SK-N-SH (cell line): ENCODE measurements at places on chromosomes 12 and 14.

- DNase-seq, result no peak
These were observed 6.0 kb downstream of the SDS start for GRCh38 chr12:113397497-113398197.

DNA sequence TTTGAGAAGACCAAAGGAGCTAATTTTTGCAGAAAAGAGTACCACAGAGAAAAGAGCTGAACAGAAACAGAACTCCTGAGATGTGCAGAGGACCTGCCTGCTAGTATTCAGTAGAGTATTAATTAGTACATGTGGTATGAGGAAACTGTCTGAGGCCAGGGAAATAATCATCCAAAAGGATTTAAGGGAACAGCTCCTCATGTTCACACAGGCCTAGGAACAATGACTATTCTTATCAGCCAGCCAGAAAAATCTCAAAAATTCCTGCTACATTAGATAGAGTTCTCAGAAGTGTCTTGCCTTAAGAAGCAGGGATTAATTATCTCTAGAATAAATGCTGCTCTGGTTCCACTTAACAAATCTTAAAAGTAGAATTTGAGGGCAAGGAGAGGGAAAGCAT, 36.4 kb downstream of the PKP2 start:
- no peak for DNase-seq

DNA sequence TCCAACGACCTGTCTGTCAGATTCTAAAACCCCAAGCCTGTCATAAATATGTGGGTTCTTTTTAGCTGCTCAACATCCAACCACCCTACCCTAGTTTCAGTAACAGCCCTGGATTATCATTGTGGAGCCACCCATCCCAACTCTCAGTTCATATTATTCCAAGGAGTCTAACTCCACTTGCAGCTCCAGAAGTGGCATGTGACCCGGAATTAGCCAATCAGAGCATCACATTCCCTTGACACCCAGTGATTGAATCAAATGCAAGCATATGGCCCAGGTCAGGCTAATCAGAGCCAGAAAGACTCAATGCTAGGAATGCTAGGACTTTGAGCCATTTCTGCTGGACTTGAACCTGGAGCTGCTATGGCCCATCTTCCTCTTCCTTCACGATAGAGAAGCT, 17.1 kb upstream of the HSP90B1 start:
- DNase-seq, result no peak

DNA sequence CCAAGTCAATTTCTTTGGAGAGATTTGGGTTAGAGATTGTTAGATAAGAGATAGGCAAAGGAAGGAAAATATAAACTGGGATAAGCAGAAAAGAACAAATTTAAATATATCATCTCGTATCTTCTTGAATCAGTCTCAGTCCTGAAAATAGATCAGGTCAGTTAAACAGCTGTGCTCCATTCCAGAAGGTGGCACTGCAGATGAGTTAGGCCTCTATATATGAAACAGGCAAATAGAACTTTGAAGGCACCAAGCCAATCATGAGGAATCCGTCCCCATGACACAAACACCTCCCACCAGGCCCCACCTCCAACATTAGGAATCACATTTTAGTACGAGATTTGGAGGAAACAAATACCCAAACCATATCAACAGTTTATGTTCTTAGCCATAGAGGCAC, 605.5 kb upstream of the USP15 start:
- DNase-seq, result no peak

- DNase-seq, result no peak
These were observed 26.6 kb upstream of the GALNT9 start for GRCh38 chr12:132355742-132356681.

DNA sequence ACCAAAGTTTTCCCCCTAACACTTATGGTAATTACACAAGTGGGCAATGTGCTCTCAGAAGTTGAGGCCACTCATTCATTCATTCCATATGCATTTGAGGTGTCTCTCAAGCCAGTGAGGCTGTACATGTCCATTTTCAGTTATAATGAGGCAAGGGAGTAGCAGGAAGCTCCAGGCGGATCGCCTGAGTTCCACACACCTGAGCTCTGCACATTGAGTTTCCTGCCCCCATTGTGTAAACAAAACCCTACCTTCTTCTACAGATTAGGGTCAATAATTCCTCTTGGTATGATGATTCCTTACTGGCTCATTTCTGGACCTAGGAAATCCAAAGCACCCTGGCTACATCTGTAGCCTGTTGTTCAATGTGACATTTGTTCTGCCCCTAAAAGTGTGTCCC, 555.3 kb downstream of the MED13L start:
- no peak for DNase-seq

- DNase-seq, result peak; percentile 85
These were observed 5.0 kb upstream of the BAZ2A start for GRCh38 chr12:56634837-56635791.

DNA sequence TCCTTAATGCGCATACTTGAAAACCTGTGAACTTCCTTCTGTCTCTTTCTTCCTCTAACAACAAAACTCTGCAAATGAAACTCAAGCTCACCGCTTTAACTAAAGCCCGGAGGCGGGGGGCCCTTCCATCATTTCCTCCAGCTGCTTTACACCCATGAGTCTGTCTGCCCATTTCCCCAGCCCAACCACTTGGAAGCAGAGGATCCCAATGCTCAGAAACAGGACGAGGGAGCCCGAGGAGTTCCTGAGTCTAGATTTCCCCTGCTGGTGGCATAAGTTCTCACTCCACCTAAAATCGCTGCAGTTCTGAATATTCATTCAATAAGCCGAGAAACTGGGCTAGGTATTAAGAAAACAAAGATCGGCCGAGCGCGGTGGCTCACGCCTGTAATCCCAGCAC, 30.8 kb downstream of the GPR19 start:
- DNase-seq, result no peak

GRCh38 chr12:12315838-12316237, 34.2 kb downstream of the MANSC1 start:
- DNase-seq, result no peak

- no peak for DNase-seq
These were observed 10.7 kb downstream of the SFSWAP start for GRCh38 chr12:131721548-131721947.

- DNase-seq, result no peak
These were observed 28.5 kb downstream of the SLC8B1 start for GRCh38 chr12:113306382-113306781.

DNA sequence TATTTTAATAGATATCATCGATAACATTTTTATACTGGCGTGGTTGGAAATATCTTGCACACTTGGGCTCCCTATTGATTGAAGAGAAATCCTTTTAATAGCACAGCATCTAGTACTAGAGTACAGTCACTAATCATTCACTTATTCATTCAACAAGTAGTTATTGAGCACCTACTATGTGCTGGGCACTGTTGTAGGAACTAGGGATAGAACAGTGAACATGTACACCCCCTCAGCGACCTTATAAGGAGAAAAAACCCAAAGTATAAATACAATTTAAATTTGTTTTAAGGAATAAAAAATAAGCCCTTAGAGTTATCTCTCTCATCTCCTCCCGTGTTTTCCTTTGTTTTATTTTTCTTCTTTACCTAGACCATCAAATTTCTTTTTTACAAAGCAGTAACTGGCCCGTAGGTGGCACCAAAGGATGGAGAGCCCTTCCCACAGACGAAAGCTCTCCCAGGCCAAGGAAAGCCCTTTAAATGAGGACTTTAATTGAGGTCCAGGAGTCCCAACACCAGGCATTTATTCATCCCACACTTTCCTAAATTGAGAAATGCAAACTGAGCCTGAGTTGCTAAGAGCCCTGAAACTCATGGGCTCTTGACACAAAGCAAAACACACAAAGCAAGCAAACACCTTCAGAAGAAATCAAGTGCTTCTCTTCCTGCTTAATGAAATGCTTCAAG, 29.0 kb downstream of the PEBP1 start:
- peak; percentile 56 for DNase-seq

GRCh38 chr14:36281309-36281708, 39.1 kb downstream of the MBIP start:
- DNase-seq, result no peak

- no peak for DNase-seq
These were observed 1.3 kb upstream of the TGM1 start for GRCh38 chr14:24264298-24264697.

DNA sequence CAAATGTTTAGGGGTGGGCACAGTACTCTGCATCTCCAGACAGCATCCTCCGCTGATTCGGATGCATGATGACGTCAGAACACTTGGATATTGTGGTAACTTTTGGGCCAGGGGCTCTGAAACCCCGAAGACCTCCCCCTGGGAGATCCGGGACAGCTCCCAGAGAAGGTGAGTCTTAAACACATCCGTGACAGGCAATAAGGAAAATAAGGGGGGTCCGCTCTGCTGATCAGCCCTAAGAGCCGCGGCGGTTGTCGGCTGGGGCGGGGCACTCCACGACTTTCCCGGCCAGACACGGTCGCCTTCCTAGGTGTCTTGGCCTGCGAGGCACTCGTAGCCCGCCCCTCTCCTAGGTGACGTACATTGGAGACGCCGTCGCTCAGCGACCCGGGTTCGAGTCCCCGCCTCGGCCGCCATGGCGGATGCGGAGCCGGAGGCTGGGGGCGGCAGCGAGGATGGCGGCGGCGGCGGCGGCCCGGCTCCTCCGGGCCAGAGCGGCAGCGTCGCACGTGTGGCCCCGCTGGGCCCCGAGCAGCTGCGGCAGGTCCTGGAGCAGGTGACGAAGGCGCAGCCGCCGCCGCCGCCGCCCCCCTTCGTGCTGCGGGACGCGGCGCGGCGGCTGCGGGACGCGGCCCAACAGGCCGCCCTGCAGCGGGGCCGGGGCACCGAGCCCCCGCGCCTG, at the start of gene ZNF839:
Gene ZNF839, plus strand, starts transcription at position 396 of the 682 bp plus-strand sequence. Its CDS starts 20 bp downstream, at position 416.
- DNase-seq, result peak; percentile 94

DNA sequence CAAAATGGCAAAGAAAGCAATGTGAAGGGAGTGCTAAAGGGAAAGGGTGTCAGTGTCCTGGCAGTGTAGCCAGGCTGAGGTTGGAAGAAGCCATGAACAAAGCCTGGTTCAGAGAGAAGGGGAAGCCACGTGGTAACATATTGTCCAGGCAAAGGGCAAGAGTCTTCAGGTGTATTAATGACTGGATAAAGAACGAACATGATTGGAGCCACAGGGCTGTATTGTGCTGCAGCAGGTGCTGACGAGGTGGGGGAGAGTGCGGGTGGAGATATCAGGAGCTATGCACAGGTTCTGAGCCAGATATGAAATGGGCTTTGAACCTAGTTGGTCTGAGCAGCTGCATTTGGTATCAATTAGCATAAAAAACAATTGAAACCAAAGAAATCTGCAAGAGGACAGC, 18.6 kb upstream of the EMP1 start:
- DNase-seq, result no peak

GRCh38 chr12:100249941-100250340, 16.9 kb downstream of the DEPDC4 start:
- DNase-seq, result no peak

DNA sequence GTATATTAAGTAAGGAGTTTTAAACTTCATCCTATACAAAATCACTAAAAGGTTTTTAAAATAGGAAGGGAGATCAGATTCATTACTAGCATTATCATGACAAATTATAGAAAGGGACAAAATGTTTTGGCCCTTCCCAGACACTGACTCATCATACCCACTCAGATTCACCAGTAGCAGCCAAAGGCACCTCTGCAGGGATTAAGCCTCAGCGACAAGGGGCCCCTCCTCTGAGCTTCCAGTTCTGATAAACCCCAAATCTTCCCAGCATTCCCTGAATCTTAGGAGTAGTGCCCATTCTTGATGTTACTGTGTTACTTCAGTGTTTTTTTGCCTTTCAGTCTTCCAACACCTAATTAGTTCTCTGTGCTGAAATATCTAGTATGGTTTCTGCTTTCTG, 14.5 kb downstream of the KRAS start:
- DNase-seq, result no peak

DNA sequence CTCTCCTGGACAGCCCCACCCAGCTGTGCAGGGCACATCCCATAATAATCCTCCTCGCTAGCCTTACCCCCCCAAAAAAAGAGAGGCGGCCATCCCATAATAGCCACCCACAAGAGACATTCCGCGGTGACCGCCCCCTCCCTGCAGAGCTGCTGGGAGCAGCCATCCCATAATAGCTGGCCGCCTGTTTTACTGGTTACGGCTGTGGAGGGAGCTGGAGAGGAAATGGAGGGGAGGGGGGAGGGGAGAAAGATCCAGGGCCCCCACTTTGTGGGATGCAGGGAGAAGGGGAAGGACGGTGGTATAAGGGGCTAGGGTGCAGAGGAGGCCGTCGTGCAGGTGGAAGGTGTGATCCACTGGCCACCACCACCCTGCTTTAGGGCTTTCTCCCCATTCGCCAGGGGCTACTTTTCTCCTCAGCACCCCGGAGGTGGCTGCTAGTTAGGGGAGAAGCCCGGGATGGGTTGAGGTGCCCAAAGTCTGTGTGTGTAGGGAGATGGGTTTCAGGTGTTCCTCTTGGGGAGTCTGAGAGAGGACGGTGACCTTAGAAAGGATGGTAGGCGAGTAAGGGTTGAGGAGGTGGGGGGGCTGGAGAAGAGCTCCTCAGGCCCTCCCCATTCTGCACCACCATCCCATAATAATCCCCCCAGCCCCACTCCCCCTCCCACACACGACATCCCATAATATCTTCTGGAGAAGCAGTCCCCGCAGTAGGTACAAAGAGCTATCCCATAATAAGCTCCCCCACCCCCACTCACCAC, 6.0 kb upstream of the CHD4 start:
- peak; percentile 72 for DNase-seq

GRCh38 chr12:125922330-125922729, 857.1 kb downstream of the AACS start:
- DNase-seq, result no peak

DNA sequence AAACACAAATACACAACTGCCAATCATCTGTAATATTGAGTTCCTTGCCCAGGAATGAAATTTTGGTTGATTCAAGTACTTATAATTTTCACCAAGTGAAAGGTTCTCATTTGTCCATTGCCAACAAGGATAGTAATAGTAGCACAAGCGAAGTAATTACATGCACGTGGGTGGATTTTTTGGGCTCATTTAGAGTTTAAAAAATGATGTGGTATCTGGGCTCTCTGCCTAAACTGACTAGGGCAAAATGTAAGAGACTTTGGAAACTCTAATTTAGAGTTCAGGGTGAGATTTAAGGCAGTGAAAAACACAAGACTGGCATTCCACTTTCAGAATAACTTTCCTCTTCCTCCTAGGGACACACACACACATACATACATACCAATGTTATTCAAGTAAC, 111.7 kb downstream of the MYRFL start:
- no peak for DNase-seq

DNA sequence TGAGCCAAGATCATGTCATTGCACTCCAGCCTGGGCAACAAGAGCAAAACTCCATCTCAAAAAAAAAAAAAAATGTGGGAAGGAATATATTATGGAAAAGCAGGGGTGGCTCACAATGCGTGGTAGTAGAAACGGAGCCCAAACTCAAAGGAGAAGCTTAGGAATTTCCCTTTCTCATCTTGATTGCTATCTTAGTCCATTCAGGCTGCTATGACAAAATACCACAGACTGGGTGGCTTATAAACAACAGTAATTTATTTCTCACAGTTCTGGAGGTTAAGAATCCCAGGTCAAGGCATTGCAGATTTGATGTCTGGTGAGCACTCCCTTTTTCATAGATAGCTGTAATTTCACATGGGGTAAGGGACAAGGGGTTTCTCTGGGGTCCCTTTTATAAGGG, 153.8 kb upstream of the KRR1 start:
- DNase-seq, result no peak

- no peak for DNase-seq
These were observed 5.1 kb upstream of the SSTR1 start for GRCh38 chr14:38202444-38203191.

- no peak for DNase-seq
These were observed 128.9 kb downstream of the NCOR2 start for GRCh38 chr12:124438437-124439056.
